Fibroblast of pulmonary artery (primary cell): ENCODE measurements at places on chromosomes 1 and 21.
A peak's percentile ranks its signal among the peaks of the same experiment; 100 is the strongest.

- DNase-seq: peak; percentile 80
Observed at GRCh38 chr1:165631342-165632151, 513 bp downstream of the MGST3 start.

DNA sequence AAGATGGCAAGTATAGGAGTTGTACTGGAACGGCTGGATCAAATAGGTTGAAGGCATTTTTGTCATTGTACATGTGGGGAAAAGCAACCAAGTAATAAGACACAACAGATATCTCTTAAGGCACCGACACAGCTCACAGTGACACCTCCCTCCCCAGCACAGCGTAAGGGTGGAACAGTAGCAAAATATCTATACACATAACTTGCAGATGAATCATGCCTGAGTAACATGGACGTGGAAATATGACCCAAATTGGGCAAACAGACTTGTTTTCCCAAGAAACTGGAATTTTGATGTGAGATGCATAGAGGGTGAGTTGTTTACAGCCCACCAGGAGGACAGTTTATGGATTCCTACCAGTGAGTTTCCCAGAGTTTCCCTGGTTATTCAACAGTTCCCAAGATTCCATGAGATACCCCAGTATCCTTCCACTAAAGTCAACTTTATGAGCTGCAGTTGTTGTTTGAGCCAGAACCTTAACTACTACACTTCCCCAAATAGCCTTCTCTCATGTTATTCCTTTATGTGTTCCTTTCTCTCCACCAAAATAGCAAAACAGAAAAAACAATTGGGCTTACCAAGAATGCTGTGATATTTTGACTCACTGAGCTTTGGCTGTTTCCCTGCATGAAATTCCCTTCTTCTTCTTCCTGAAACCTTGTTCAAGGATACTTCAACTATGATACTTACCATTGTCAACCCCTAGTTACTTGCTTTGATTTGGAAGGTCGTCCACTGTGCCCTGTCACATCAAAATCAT is 7.1 kb upstream of the DR1 start:
- peak; percentile 95 for DNase-seq

- no peak for DNase-seq
Observed at GRCh38 chr1:168921629-168922028, 184.9 kb upstream of the ATP1B1 start.

- no peak for DNase-seq
Observed at GRCh38 chr1:201683397-201683796, 144.5 kb downstream of the NAV1 start.

DNA sequence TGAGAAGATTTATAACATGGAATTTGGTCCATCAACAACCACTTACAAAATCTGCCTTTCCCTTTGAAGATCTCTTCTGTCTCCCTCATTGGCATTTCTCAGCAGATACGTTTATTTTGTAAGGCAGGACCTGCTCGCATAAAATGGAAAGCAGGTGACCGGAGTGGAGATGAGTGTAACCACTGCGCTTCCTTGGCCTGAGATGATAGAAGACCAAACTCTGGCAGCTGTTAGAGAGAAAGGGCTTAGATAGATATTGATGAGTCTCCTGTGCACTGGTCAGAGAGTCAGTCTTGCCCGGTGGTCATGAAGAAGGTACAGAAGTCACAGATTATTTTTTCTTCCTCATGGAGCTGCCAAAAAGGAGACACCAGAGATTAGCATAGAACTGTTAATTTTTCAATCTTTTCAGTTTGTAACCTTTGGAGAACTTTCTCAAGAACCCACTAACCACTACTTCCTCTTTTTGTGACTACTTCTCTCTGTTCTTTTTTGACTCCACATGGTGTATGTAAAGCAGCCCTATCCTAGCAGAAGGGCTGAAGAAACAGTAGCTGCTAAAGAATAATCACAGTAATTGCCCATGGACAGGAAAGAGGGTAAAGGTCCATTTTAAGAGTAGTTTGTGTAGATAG is 47.6 kb downstream of the FCRL3 start:
- DNase-seq: no peak

GRCh38 chr1:69076631-69077030 is 491.1 kb upstream of the LRRC7 start:
- no peak for DNase-seq

DNA sequence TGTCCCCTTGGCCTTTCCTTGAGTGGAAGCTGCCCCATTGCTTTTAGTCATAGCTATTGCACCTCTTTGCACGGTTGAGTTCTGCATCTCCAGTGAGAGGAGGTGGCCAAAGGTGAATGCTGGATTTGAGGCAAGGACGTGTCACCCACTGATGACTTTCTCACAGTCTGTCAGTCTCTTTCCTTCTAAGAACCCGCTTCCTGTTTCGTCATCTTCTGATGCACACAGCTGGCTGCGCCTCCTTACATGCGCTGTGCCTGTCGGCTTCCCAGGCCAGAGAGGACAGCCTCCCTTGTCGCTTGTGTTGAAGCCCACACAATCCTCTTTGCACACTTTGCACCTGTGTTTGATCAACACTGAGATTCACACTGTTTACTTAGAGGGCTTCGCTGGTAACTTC is 41.8 kb upstream of the PWP2 start:
- peak; percentile 63 for DNase-seq

GRCh38 chr1:8412183-8412831 is 94.4 kb downstream of the SLC45A1 start:
- DNase-seq: peak; percentile 93

DNA sequence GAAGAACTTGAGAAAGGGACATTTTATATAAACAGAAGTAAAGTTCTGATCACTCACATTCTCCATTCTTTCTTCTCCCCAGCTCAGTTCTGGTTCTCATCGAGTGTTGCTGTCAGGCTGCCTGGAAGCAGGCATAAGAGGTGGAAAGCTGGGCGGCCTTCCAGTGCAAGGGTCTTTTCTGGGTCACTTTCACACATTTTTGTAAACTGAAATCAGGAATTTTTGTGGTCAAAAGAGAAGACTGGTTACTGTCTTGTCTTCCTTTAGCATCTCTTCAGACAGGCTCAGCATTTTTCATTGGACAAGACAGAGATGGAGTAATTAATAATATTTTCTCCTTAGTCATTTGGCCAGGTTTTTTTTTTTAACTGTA is 93.7 kb downstream of the CTH start:
- DNase-seq: peak; percentile 39

DNA sequence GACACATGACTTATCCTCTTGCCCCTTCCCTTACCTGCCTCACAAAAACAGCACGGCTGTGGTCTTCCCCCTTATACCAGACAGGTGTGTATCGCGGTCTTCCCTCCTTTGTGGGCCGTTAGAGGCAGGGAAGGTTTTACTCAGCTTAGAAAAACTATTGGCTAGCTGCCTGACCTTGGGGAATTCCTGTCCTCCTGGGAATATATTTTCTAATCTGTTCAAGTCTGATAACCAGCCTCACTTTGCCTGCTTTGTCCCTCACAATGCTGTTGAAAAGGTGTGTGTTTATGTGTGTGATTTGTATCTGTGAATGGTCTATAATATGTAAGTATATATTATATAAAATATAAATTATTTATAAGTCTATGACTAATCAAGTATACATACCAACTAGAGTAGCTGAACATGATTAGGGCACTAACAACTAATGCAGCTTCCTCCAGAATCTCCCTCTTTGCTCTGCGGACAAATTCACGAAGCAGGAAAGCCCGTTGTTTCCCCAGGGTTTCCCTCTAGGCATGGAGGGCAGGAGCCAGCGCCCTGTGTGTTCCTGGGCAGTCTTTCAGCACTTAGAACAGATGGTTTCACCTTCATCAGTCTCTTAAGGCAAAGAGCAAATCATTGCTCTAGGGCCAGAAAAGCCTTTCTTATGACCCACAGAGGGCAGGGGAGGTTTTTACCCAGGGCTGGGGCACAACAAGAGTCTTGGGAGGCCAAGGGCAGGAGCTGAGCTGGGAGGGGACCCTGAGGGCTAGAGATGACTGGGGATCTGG is 25.6 kb downstream of the SLC26A9 start:
- no peak for DNase-seq

DNA sequence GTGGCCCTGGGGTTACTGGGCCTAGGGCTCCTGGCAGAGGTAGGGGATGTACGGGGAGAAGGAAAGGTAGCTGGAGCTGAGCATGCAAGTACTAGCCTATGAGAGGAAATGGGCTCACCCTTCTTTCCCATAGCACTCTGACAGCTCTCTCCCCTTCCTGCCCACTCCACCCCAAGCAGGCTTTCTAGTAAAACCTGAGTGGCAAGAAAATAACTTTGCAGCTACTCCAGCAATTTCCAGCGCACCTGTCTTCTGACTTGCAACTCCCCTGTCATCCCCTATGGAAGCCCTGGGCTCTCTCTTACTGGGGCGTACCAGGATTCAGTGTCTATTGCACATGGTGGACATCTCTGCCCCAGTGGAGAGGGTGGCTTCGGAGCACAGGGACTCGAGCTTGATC is 6.7 kb upstream of the IVL start:
- DNase-seq: no peak

DNA sequence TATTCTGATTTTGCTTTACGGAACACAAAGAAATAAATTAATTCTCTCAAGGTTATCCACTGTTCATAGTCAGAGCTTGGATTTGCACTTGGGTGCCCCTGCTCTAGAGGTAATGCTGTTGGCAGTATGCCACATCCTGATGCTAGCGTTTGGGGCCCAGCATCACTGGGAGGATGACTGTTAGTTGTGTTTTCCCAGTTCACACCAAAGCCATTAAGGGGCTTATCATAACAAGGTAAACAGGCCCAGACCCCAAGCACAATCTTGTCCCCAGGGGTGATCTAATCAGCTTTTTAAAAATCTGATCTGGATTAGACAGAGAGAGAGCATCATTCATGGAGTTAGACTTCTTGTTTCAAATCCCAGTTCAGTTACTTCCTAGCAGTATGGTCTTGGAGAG is 60.2 kb upstream of the PBX1 start:
- no peak for DNase-seq

DNA sequence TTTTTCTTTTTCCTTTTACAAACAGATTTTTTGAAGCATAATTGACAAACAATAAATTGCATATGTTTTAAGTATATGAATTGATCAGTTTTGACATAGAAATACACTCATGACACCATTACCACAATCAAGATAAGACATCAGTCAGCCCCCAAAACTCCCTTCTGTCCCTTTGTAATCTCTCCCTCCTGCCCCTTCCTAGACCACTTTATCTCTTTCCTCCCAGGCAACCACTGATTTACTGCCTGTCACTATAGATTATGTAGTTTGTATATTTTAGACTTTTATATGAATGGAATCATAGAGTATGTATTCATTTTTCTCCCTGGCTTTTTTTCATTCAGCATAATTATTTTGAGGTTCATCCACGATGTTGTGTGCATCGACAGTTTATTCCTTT is 6.9 kb upstream of the SYT14 start:
- DNase-seq: no peak

DNA sequence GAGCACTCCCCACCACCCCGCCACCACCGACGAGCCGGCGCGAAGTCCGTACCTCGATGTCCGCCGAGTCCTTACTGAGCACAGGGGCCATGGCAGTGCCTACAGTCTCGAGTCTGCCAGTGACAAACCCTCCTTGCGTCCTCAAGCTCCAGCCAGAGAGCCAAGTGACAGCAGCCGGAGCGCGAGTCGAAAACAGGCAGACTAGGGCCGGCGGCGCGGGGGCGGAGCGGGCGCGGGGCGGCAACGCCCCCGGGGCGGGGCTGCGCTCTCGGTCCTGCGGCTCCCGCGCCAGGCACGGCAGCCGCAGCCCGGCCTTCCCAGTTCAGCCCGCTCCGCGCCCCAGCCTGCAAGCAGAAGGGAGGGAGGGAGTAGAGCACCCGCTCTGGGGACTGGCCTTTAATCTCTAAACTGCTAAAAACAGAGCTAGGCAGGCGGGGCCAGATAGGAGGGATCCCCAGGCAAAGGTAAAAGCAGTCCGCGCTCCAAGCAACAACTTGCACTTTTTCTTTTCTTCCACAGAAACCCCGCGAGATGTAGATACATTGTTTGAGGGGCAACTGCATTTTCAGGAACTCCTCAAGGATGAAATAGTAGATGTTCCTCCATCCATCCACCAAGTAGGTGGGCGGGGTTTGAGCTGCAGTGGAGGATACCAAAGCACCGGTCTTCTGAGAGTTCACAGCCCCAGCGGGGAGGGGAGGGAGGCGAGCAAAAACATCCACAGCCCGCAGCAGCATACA is at the start of gene DPYD:
TSS of gene DPYD (minus strand) at position 203 of the 740 bp plus-strand sequence. CDS start at position 91, 112 bp downstream.
- DNase-seq: peak; percentile 88

DNA sequence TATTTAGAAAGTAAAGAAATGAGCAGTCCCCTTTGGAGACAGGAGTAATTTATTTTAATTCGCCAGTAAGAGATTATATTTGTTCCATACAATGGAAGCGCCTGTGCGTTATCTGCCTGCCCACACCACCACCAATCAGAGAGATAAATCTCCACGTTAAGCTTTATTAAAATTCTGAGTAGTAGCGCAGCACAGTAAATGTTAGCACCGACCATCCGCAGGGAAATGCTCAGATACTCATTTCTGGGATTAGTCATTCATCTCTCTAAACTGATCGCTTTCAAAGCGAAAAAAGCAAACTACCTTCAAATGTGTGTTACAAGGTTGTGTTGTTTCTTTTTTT is 1.2 kb downstream of the ETS2 start:
- DNase-seq: no peak

GRCh38 chr1:228647523-228648444 is 87.5 kb upstream of the RHOU start:
- DNase-seq: peak; percentile 56

GRCh38 chr21:42026082-42026435 is 15.9 kb upstream of the ZBTB21 start:
- DNase-seq: no peak

DNA sequence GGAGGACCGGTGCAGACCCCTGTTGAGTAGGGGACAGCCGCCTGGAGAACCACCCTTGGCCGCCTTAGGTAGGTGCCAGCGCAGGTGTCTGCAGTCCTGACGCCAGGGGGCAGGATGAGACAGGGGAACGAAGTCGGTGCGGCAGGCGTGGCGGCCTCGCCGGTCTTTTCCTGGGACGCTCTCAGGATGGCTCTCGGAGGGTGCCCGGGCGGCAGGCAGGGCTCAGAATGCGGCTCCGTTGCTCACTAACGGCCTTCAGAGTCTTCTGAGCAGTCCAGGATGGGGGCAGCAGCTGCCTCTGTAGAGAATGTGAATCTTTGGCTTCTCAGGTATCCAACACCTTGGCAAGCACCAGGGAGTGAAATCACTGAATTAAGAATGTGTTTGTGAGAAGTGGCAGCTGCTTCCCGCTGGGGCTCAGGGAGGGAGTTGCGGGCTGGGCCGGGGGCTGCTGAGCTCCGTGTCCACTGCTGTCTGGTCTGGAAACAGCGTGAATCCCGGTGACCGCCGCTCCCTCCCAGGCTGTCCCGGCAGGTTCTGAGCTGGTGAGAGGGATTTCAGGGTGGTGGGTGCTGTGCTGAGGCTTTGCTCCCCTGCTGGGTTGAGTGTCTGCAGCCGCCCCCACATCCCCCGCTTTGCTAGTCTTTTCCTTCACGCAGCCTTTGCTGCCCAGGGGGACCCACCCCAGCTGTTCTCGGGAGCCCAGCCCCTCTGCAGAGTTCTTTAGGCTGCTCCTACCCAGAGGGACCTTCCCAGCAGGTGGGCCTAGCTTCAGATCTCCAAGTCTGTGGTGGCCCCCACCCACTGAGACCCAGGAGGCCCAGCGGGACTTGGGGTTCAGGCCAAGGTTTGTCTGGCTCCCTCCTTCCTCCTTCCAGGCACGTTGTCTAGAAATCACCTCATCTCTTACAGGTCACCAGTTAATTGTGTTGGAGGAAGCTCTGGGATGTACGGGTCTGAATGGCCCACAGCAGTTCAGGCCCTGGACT is 11.1 kb upstream of the C1orf174 start:
- peak; percentile 61 for DNase-seq
